ENCODE measurements at places on chromosomes 4 and X. TPM values are rescaled to one million over a fixed set of nuclear protein-coding genes. Genes with fewer than 3 reads are reported as not detected.

DNA sequence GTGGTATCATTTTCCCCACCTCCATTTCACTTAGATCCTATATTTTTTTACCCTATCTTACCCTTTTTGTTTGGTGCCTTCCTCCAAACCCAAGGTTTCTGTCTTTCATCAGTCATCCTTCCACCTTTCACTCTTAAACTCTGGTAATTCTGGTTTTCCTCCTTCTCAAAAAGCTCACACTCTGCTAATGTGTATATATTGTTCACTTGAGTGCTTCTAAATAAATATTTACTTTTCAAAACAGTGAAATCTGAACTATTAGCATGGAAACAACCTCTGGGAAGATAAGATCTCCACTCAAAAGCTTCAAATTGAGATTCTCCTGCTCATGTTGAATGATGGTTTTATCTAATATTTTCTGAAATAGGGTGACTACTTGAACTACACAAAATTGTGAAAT, 21.5 kb downstream of the XIAP start:
- no peak for DNase-seq

DNA sequence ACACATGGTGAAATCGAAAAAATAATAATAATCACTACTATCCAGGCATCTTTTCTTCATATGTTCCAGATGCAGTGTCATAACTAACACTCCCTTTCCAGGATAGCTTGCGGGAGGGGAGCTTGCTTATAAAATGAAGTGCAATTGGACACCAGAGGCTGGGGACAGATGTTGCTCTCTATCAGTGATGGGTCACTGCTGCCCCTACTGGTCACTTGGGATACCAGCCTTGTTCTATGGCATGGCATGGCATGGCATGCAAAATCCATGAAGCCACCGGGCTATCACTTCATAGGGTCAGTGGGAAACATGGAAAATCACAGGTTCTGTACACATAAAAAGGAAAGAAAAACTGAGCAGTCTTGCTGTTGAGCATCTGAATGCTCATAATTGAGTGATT, 168.1 kb downstream of the GLRA2 start:
- DNase-seq, result peak; percentile 7

DNA sequence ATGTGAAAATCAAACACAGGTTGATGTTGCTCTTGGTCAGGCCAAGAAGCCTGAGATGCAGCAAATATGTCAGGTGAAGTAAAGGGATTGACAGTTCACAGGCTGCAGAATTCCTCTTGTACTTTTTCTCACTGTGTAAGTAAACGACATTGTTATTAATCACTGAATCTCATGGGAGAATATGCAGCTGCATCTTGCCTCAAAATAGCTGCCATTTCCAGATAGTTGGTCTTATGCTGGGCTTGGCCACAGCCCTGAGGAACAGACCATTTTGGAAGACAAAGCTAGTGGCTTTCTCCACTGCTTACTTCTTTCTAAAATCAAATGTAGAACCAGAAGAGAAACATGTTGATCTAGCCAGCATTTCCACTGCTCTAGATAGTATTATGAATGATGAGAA, 403.4 kb upstream of the NR3C2 start:
- no peak for DNase-seq

CLDN22 gene
- not detected for polyA plus RNA-seq

SPANXA2 gene
- polyA plus RNA-seq, result not detected
